ENCODE measurements at places on chromosomes 4 and X. TPM values are rescaled to one million over a fixed set of nuclear protein-coding genes. Genes with fewer than 3 reads are reported as not detected.

TRPC3 gene
- total RNA-seq, result 0.08 TPM

SPANXD gene
- total RNA-seq, result not detected

CPEB2 gene
- 7.9 TPM for total RNA-seq

SOX3 gene
- not detected for total RNA-seq

ITM2A gene
- 0.10 TPM for total RNA-seq

CDK16 gene
- total RNA-seq, result 106 TPM

ATP8A1 gene
- total RNA-seq, result 0.01 TPM

CT45A2 gene
- not detected for total RNA-seq

RWDD4 gene
- 16.7 TPM for total RNA-seq

MOB1B gene
- total RNA-seq, result 5.7 TPM

CLCN4 gene
- 5.1 TPM for total RNA-seq

PAGE2 gene
- total RNA-seq, result not detected

PNCK gene
- total RNA-seq, result 0.21 TPM

VCX gene
- not detected for total RNA-seq

UGT2A1 gene
- not detected for total RNA-seq

F8A2 gene
- total RNA-seq, result not detected

CDKL2 gene
- total RNA-seq, result 0.53 TPM

SERTM2 gene
- total RNA-seq, result not detected

TGIF2LX gene
- total RNA-seq, result not detected

MEPE gene
- total RNA-seq, result not detected

MUC7 gene
- total RNA-seq, result not detected

REPS2 gene
- total RNA-seq, result 1.6 TPM

PDLIM3 gene
- 0.16 TPM for total RNA-seq

TMEM255A gene
- total RNA-seq, result 0.34 TPM

L1CAM gene
- total RNA-seq, result 20.2 TPM
